CD4-positive, alpha-beta T cell treated with Interleukin-17A for 1 hour (primary cell): ENCODE measurements at places on chromosomes 1 and 21.

DNA sequence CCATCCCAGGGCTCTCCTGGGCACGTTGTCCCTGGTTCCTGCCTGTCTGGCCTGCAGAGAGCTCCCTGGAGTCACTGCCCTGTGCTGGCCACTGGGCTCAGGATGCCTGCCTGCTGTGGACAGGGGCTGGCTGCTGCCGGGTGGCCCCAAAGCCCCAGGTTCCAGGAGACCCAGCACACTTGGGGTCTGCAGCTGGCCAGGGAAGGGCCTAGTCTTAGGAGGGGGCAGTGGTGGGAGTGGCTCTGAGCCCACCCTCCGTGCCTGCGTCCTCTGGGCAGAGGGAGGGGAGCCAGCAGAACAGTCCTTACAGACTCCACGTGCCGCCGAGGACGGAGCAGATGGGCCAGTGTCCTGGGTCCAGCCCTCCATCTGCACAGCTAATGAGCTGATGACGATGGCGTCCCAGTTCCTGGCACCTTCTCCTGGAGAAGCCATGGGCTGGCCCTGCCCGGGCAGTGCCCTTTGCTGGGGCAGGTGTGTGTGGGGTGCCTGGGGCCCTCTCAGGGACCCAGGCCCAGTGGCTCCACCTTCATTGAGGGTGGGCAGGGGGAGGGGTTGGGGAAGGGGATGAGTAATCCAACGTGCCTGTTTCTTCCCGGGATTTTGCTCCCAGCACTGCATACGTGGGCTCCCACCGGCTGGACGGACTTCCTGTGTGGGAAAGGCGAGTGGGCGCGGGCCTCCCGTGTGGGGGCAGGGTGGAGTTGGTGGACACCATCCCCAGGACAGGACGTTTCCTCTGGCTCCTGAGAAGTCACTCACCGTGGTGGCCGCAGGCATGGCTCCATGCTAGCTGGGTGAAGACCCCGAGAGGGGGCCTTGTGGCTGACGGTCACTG, 6.8 kb upstream of the PLCH2 start:
- DNase-seq, result no peak

- no peak for DNase-seq
Measured at GRCh38 chr1:199109160-199109559, 470.3 kb downstream of the PTPRC start.

DNA sequence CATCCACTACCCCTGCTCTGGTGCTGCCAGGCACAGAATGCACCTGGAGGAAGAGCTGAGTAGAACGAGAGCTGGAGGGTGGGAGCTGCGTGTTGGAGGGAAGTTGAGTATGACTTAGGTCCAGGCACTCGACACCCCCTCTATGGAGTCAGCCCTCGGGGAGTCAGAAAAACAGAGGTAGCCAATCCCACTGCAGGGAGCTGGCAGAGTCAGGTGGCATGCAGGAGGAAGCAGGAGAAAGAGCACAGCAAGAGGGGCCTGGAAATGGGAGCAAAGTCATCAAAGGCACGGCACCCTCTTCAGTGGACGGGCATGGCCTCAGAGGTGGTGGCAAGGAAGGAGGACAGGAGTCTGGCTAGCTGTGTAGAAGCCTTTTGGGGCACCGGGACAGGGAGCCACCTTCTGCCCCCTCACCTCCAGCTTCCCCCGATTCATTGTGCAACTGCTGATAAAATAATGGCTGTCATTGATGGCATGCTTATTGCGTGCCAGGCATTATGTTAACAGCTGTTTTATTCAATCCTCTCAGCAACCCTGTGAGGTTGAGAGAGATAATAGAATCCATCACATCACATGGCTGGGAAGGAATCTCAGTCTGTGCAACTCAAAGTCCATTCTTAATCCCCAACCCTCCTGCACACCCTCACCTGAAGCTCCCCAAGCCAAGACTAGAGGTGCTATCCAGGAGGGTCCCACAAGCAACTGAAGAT, 42.0 kb downstream of the C1orf198 start:
- no peak for DNase-seq

- no peak for DNase-seq
Measured at GRCh38 chr1:41564741-41565475, 80.4 kb upstream of the EDN2 start.

DNA sequence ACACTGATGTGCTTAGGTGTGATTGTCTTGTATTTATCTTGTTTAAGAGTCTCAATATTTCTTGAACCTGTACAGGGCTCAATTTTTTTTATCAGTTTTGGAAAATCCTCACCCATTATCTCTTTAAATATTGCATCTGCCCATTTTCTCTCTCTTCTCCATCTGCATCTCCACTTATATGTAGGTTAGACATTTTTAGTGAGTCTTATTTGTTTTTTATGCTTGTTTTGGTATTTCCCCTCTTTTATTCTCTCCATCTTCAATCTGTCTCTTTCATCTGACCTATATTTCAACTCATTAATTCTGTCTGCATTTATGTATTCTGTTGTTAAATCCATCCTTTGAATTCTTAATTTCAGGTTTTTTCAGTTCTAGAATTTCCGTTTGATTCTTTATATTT, 32.9 kb upstream of the SHCBP1L start:
- DNase-seq, result no peak

DNA sequence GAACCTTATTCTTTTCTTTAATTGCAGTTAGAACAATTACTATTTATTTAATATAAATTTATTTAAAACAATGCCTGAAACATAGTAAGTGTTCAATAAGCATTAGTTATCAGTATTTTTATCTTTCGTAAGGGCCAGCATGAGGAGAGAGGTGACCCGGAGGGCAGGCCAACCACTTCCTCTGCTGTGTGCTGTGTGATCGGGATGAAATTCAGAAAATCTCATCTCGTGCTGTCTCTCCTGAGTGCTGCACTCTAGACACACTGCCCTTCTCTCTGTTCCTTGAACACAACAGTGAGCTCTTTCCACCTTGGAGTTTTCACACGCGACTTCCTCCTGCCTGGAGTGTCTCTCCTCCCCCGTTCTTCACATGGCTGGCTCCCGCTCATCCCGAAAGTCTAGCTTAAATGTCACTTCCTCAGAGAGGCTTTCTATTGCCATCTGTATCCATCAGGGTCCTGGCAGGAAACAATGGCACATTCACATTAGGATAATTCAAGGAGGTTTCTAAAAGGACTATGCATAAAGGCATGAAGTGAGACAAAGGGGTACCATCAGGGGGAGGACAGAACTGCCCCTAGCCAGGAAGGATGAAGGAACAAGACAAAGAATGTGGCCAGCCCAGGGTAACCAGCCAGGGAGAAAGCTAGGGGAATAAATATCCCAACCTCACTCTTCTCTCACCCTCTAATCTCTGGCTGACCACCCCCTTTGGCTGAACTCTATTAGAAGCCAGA, 142.6 kb upstream of the GJB5 start:
- DNase-seq, result no peak

DNA sequence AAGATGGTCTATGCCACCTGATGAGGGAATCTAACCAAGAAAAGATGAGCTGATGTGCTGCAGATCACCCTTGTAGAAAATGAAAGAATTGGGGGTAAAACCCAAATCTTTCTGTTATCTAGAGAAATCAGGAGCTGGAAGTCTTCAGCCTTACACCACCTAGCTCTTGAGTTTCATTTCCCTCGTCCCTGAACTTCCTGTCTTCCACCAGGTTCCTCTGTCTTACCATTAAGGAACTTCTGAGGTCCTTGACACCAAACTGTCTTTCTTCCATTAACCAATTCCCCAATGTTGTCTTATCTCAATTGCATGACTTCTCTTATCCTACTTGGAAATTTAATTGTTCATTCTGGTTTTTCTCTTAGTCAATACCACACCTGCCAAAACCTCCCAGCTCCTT, 31.5 kb downstream of the LPAR3 start:
- DNase-seq, result no peak

DNA sequence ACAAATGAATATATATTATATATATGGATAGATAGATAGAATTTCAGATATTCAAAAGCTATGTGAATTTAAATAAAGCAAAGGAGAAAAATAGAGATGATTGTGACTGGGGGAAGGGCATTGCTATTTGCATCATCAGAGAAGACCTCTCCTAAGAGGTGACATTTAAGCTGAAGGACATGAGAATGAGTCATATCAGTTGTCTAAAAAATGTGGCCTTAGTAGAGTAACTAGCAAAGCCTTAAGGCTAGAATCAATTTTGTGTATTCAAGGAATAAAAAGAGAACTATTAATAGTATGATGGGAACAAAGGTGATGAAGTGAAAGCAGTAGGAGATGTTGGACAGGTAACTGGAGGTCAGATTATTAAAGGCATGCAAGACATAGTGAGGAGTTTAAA, 34.8 kb upstream of the SLC35F3 start:
- DNase-seq, result no peak

- no peak for DNase-seq
Measured at GRCh38 chr1:145898756-145899155, 11.1 kb downstream of the ITGA10 start.

DNA sequence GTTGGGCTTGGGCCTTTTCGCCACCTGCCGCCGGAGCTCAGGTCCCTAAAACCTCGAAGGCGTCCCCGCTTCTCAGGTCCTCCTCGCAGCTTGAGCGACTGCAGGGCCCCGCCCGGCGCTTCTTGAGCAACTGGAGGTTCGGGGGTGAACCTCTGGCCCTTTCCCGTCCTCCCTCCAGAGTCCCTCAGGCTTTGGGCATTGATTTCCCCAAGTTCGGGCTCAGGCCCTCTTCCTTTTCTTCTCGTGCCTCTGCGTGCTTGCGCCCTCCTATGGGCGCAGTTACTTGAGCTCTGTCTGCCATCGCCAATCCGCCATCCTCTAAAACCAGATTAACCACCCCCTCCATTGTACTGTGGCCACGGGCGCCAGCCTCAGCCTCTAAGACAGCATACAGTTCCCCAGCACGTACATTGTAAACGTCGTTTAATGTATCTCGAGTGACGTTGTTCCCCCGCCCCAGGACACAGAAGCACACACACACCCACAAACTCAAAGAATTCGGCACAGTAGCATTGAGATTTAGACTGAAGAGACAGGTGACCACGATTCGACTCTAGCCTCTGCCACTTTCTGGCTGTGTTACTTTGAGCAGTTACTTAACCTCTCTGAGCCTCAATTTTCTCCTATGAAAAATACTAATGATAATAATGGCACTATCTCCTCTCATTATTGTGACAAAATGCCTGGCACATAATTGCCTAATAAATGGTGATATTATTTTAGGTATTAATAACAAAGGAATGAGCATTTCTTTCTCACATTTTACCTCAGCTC, 22.6 kb downstream of the BTG2 start:
- peak; percentile 88 for DNase-seq

GRCh38 chr1:165629848-165630628, 996 bp upstream of the MGST3 start:
- no peak for DNase-seq

- no peak for DNase-seq
Measured at GRCh38 chr1:69246710-69247109, 321.0 kb upstream of the LRRC7 start.

GRCh38 chr1:116414364-116414763, 41.3 kb downstream of the ATP1A1 start:
- no peak for DNase-seq

DNA sequence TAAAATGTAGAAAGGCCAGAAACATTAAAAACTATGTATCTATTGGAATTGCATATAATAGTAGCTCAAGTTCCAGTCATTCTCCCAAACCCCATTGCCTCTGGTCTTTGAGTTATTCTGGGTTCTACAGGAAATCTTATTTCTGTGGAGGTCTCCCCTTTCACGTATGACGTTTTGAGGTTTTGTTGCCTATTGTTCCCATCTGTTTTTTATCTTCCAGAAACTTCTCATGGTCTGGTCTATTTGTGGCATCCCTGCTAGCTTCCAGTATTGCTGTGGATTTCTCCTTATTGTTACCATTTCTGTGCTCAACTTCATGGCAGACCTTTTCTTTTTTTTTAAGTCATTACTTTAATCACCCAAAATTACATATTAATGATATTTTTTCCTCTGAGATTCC, 43.3 kb downstream of the DTL start:
- no peak for DNase-seq

- DNase-seq, result no peak
Measured at GRCh38 chr1:206796981-206797402, 24.7 kb upstream of the IL10 start.

- no peak for DNase-seq
Measured at GRCh38 chr21:45306453-45306831, 18.7 kb upstream of the POFUT2 start.

- no peak for DNase-seq
Measured at GRCh38 chr1:210340311-210340710, 11.6 kb downstream of the HHAT start.

- DNase-seq, result no peak
Measured at GRCh38 chr1:150985179-150985825, 3.2 kb downstream of the ANXA9 start.

GRCh38 chr1:11657654-11658053, 3.0 kb downstream of the FBXO44 start:
- DNase-seq, result no peak

DNA sequence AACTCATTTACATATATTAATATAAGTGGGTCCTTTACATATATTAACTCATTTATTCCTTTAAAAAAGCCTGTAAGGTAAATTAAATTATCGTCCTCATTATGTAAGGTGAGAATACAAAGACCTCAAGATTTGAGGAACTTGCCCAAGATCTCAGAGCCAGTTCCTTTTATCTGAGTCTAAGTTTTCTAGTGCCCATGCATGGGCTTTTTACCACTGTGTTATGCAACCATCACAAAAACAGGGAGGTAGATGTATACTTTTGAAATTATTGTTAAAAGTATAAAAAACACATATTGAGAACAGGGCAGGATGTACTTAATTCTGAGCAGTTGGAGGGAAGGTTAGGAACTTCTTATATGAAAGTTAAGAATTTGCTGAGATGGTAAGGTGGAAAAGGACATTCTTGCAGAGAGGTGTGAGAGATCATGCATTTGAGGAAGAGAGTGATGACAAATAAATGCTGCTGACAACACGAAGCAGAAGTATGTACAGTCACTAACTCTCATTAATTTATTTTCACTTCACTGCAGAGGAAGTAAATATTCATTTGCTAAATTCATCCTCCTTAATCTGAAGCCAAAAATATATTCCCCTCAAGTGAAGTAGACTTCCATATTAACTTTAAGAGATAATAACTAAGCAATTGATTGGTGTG, 28.9 kb upstream of the LYPLAL1 start:
- DNase-seq, result no peak

DNA sequence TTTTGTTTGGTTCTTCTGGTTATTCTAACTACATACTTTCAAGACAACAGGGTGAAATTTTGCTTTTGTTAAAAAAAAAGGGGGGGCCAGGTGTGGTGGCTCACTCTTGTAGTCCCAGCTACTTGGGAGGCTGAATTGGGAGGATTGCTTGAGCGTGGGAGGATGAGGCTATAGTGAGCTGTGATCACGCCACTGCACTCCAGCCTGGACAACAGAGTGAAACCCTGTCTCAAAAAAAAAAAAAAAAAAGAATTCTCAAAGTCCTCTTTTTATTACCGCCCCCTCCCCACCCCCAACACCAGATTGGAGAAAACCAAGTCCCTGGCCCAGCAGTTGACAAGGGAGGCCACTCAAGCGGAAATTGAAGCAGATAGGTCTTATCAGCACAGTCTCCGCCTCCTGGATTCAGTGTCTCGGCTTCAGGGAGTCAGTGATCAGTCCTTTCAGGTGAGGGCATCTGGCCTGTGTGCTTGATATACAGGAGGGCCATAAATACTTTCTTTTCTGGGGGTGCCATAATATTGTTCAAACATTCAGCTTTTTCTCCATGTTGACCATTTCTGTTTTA, 50.2 kb downstream of the LAMC2 start:
- no peak for DNase-seq
